ENCODE measurements at places on chromosomes 7 and 10.

DNA sequence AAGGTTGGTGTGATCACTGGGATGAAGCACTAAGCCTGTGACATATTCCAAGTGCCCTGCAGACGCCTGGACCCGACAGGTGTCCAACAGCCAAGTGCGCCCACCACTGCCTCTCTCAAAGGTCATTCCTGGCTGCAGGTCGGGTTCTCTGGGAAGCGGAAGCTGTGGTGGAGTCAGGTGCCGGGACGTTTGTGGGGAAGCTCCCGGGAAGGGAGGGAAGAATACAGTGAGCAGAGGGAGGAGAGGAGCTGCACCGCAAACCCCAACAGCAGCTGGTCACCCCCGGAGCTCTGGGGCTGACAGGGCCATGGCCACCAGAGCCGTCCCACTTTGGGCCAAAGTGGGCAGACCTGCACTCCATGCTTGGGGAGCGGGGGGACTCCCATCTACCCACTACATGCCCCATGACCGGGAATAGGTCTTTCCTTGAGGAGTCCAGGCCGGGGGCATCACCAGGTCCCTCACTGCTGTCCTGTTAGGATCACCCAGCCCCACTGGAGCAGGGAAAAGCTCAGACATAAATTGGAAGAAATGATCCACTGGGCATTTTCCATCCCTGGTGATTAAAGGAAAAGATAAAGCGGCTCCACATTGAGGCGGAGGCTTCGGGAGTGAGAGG, 84.5 kb upstream of the PPP2R2D start:
- DNase-seq: peak; percentile 40

DNA sequence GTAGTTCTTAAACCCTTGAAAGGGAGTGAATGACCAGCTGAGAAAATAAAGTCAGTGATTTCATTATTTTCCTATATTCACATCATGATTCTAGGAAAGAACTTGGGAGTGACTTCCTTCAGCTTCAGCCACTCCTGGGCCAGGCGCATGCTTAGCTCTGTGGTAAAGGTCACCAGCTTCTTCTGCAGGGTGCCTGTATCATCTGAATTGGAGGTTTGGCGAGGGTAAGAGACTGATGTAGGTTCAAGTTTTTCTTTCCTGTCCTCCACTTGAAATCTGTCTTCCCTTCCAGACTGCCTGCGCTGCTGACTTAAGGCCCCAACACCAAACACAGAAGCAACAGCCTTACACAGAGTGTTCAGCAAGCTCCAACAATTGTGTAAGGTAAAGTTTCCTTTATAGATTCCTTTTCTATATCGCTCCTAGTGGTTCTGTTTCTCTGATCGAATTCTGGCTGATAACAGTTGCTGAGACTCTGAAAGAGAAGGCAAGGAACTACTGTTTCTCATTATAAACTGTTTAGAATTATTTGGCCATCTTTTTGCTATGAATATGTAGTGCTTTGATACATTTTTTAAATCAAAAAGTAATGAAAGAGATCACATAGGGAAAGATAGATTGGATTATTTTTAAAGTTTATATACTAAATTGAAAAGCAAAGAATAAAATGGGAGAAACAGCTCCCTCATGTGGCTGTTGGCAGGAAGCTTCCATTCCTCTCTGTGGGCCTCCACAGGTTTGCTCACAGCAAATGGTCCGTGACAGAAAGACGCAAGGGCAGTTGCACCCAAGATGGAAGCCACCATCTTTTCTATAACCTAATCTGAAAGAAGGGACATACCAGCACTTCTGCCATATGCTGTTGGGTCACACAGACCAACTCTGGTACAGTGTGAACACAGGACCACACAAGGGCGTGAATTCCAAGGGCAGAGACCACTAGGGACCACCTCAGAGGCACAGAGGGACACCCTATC, 14.0 kb downstream of the GATAD1 start:
- DNase-seq: no peak

- no peak for DNase-seq
Measured at GRCh38 chr10:21261842-21262294, 263.6 kb downstream of the SKIDA1 start.

- DNase-seq: no peak
Measured at GRCh38 chr7:38699471-38699870, 68.3 kb upstream of the AMPH start.

DNA sequence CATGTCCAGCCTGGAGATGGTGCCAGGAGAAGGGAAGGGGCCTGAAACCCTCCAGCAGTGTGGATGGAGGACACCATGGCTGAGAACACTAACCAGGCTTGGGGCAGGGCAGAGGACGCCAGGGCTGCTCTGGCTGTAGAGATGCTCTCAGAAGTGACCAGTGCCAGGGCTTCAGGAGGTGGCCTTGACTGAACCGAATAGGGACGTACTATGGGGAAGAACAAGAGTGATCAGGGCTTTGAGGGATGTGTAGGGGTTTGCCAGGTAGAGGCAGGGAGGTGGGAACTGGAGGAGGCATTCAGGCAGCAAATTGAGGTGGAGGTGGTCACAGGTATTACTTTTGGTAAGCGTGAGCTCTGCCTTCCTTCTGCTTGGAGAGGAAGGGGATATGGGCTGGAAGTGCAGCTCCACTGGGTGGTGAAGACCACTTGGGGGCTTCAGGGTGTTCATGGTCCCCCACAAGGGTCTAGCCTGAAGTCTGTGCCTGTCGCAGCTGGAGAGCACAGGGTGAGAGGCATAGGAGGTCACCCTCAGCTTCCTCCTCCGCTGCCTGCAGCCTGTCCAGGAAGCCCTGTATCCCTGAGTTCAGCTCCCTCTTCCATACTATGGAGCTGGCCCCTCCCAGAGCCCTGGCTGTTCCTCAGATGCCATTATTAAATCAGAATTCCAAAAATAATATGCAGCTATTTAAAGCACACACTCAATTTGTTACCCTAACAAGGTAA, 27.8 kb downstream of the ADCY1 start:
- no peak for DNase-seq

DNA sequence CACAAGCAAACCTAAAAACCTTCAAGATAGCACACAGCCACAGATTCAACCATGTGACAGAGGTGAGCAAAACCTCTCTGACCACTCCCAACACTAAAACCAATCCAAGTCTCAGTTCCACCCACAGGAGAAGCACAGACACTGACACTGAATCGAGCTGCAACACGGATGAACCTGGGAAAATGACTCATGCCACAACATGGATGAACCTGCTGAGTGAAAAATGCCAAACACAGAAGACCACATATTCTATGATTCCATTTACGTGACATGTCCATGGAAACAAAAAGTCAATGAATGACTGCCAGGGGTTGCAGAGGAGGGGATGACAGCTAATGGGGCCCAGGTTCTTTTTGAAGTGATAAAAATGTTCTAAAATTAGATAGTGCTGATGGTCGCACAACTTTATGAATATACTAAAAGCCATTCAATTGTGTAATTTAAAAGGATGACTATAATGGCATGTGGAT, 22.0 kb downstream of the CYTH3 start:
- no peak for DNase-seq

DNA sequence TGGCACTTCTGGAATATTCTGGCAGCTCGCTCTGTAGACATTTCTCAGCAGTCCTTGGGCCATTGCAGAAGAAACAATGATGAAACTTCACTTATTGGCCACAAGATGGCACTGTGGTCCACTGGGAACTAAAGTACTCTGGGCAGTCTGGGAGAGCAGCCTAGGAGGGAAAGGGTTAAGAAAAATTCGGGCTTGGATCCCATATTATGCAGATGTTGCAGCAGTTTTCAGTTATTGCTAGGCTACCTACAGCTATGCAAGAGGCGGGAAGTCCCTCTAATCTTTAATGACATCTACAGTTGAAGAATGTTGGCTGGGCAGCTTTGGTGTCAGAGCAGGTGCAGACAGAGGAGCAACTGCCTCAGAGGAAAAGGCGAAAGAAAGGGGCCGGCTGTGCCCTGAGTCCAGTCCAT, 201.7 kb upstream of the PRSS58 start:
- no peak for DNase-seq

DNA sequence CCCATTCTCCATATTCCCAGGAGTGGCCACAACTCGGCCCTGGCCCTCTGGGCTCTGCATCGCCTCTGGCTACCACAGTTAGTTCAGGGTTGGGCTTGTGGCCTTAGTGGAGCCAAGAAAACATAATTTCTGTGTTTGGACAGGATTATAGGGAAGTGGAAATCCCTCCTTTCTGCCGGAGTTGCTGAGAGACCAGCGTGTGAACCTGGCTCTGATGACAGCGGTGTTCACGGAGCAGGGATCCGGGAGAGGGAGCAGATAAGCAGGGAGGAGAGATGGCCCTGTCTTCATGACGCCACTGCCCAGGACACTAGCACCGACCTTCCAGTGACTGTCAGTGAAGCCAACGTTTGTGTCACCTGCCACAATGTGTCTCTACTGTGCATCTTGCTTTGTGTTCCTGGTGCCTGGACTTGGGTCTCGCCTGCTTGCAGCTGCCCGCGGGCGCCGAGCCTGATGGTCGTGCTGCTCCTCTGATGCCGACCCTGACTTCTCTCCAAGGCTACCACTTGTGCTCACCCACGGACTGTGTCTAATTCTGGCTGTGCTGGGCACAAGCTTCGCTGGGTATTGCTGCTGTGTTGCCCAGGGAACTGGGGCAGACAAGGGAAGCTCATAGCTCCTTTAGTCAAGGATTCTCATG, 67.0 kb upstream of the VIPR2 start:
- peak; percentile 73 for DNase-seq

DNA sequence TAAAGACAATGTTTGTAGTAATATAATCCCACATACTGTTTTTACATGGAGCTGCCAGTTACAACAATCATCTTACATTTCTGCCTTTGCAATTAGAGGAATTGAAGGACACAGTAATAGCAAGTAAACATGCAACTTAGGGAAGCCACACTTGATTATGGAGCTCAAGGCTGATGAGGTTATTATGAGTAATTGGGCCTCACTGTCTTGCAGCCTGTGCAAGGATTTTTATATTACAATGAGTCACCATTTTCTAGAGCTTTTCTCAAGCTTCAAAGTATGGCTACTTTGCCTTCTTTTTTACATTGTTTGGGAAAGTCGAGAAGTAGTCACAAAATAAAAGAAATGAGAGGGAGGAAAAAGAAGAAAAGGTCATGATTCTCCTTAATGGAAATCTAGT, 226.4 kb downstream of the KIAA1217 start:
- no peak for DNase-seq

DNA sequence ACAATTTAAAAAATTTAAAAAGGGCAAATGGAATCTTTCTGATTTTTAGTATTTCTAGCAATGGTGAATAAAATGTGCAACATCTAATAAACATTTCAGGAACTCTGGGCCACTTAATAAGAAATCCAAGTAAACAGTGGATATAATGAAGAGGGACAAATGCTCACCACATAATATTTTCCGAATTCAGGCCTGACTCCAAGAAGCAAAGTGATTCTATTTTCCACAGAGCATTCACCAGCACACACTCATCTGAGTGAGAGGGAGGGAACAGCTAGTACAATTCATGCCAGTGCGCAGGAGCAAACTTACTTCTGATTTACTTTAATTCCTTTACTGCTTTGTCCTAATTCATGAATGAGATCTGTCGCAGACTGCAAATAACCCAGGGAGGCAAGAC, 10.1 kb downstream of the NPVF start:
- no peak for DNase-seq

- DNase-seq: no peak
Measured at GRCh38 chr10:7250236-7250635, 160.6 kb downstream of the SFMBT2 start.

DNA sequence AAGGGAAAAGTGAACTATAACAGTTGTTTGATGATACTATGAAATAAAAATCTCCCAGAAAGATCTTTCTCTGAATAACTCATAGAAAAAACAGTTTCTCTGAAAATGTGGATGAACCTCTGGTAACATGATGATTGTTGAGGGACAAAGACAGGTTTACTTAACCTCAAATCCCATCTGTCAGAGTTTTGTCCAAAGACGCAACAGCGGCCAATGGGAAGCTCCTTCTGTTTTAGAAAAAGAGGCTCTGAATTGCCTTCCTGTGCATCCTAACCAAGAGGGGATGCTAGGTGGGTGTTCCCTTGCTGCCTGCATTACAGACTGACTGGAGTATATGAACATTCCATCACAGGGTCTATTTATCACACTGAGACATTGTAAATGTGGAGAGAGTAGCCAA, 8.9 kb upstream of the HYCC1 start:
- no peak for DNase-seq

DNA sequence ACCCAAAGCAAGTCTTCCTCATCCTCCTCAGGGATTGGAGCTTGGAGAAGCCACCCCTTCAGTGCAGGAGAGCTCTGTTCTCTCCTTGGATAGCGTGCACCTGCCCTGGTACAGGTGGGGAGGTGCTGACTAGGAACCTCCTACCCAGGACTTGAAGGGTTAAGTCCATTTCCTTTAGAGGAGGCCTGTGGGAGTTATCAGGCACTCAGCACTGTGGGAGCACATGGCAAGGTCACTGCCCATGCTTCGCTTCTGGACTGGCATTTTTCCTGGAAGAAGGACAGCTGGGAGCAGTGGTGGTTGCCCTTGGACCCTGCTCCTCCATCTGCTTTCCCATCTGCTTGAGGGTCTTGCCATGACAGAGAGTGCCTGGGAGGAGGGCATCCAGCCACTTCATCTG, 142.8 kb downstream of the CXCL12 start:
- no peak for DNase-seq

Data from tibial artery (tissue), 4 donors.